ENCODE measurements at places on chromosomes 12 and 14.

DNA sequence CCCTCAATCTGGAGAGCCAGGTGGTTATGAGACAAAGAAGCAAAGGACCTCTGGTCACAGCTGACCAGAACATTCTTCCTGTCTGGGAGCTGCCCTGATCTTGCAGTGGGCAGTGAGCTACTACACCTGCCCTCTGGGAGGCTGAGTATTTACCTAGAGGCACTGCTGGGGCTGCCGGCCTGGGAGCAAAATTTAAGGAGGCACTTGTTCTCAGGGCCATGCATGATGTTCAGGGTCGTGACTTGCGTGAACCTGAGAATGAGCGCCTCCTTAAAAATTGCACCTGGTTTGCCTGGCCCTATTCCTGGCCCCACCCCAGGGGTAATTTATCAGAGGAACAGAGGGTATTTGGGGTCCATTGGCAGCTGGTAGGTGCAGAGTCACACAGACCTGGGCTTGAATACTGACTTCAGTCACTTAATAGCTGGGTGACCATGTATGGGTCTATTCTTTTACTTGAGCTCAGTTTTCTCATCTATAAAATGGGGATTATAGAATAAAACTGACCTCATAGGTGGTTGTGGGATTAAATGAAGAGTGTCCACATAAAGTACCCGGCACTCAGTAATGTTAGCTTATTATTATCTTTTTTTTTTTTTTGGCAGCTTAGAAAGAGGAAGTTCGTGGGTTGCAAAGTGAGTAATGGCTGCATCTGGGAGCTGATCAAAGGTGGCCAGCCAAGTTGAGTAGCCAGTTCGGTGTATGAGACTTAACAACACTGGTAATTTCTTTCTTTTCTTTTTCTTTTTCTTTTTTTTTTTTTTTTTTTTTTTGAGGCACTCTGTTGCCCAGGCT lies 107.4 kb upstream of the MED13L start:
- DNase-seq: no peak
- H3K36me3 ChIP-seq: no peaks in the 10 kb centered on the region
- peaks cover 6% of the 10 kb centered on the region for H3K4me1 ChIP-seq

DNA sequence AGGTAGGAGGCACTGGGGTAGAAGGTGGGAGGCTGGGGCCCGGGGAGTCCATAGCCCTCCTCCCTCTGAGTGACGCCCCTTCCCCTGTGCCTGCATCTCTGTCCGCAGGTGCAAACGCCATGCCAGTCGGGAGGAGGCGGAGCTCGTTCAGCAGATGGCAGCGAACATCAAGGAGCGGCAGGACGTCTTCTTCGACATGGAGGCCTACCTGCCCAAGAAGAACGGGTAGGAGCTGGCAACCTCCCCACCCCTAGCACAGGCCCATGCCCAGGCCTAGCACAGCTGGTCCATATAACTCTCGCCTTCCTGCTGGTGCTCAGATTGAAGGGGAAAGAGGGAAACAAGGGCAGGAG lies 35.6 kb downstream of the TMEM120B start:
- H3K4me1 ChIP-seq: no peaks in the 10 kb centered on the region
- no peak overlapping the region for H3K4me3 ChIP-seq
- no peaks in the 10 kb centered on the region for H3K27me3 ChIP-seq
- H3K36me3 ChIP-seq: no peaks in the 10 kb centered on the region
- H3K27ac ChIP-seq: no peak overlapping the region

- no peak overlapping the region for H3K4me3 ChIP-seq
- DNase-seq: no peak
- peaks cover 17% of the 10 kb centered on the region for H3K36me3 ChIP-seq
- no peaks in the 10 kb centered on the region for H3K27me3 ChIP-seq
- peaks cover 24% of the 10 kb centered on the region for H3K4me1 ChIP-seq
- H3K27ac ChIP-seq: no peak overlapping the region
Measured at GRCh38 chr12:11755302-11755930, 105.9 kb downstream of the ETV6 start.

GRCh38 chr12:3097186-3097804 lies 20.1 kb downstream of the TSPAN9 start:
- no peaks in the 10 kb centered on the region for H3K27me3 ChIP-seq
- no peak overlapping the region for H3K27ac ChIP-seq
- peaks cover 7% of the 10 kb centered on the region for H3K4me1 ChIP-seq
- no peaks in the 10 kb centered on the region for H3K36me3 ChIP-seq
- no peak for DNase-seq

- no peak overlapping the region for H3K4me3 ChIP-seq
- no peaks in the 10 kb centered on the region for H3K4me1 ChIP-seq
- H3K36me3 ChIP-seq: no peaks in the 10 kb centered on the region
- H3K27ac ChIP-seq: no peak overlapping the region
Measured at GRCh38 chr12:29572464-29572863, 75.0 kb upstream of the OVCH1 start.

DNA sequence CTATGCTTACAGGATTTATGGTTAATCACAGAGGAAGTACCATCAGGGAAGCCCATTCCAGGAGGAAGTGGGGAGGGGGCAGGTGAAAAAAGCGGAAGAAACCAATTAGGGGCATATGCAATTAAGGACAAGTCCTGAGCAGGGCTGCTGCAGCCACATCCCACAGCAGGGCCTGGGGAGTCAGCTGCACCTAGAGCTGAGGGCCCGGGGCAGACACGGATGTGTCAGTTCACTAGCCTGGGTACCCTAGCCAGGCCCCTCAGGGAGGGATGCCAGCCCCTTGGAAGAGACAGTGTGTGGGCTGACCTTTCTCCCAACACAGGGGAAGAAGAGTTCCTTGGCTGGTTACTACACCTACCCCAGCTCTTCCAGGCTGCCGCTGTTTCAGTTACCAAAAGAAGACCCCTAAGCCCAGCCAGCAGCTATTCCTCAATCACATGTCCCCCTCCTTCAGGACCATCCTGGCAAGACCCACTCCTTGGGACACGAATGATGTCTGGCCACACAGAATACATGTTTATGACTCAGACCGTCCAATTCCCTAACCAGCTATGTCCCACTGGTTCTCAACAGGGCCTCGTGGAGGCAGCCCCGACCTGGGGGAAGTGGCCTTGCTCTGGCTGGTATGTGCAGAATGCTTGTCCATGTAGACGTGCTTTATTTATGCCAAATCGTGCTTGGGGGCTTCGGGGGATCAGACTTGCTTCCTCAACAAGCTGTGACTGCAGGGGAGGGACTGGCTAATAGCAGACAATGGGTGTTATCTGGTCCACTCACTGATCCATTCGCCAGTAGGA lies 133.7 kb upstream of the RTL1 start:
- no peaks in the 10 kb centered on the region for H3K4me1 ChIP-seq
- no peaks in the 10 kb centered on the region for H3K36me3 ChIP-seq
- no peaks in the 10 kb centered on the region for H3K27me3 ChIP-seq
- no peak overlapping the region for H3K27ac ChIP-seq
